Hepatic stellate cell (primary cell): ENCODE measurements at places on chromosomes 3 and 15.

DNA sequence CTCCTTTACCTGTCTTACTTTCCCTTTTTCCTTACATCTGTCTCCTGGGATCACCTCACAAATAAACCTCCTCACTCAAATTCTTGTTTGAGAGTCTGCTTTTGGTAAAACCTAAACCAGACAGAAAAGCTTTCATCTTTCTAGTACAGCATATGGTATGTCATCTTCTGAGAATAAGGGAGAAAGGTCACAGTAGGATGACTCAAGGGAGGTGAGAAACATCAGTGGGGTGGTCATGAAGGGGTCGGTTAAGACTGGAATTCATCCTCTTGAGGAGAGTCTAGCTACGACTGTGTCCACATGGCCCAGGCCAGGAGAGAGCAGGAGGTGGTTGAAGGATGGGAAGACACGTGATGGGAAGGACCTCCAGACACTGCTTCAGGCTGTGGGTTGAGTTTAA, 34.8 kb upstream of the CCK start:
- DNase-seq: no peak

- peak; percentile 16 for DNase-seq
These were observed 141.4 kb upstream of the MRPS22 start for GRCh38 chr3:139202226-139202958.

DNA sequence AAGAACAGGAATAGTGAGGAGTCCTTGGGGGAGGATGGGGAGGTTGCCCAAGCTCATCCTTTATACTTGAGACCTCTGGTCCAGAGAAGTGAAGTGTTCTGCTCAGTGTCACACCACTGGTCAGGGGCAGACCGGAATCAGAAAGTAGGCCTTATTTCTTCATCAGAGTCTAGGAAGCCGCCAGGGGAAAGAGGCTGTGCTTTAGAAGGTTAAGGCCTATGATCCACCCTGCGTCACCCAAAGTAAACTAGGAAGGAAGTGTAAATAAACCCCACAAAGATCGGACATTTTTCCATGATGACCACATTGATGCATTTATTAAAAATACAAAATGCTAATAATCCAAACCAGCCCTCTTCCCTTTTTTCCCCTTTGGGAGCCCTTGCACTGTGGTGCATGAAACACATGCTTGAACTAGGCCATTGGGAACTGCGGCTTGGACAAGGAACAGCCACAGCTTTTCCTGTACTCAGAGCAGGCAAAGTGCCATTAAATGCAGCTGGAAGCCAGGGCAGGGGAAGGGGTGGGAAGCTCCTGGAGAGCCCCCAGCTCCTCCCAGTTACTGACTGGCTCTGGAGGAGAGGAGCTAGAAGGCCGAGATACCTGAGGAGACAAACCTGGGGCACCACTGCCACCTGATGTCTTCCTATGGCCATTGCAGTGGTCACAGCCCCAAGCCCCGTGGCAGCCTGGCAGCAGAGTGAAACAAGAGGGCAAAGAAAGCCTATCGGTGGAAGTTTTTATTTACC, 37.0 kb downstream of the CDC25A start:
- peak; percentile 81 for DNase-seq

GRCh38 chr15:62758126-62758951, 284.2 kb upstream of the TPM1 start:
- DNase-seq: peak; percentile 71

- DNase-seq: no peak
These were observed 23.3 kb upstream of the CEMIP start for GRCh38 chr15:80755885-80756284.

GRCh38 chr15:86444527-86444926, 364.9 kb downstream of the AGBL1 start:
- no peak for DNase-seq

DNA sequence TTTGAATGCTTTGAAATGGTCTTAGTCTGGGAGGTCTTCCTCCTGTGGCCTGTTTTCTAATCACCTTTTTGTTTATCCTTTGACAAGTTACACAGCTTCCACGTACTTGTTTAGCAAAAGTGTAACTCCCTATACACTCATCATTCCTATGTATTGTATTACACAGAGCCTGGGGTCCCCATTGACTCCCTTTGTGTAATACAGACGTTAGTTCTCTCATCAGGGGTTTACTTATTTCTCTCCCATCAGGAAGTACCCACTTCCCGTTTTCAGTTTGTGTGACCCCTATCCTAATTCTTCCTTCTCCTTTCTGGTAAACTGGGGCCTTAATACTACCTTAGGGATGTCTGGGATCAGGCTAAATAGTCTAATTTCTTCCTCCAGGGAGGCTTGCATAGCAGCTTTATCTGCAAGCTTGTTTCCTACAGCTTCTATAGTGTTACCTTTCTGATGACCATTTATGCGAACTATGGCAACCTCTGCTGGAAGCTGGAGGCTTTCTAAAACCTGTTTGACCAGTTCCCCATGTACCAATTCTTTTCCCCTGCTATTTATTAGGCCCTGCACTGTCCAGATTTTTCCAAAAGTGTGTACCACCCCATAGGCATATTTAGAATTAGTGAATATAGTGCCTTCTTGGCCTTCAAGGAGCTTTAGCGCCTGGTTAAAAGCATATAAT, 22.4 kb downstream of the ARL8B start:
- DNase-seq: no peak

DNA sequence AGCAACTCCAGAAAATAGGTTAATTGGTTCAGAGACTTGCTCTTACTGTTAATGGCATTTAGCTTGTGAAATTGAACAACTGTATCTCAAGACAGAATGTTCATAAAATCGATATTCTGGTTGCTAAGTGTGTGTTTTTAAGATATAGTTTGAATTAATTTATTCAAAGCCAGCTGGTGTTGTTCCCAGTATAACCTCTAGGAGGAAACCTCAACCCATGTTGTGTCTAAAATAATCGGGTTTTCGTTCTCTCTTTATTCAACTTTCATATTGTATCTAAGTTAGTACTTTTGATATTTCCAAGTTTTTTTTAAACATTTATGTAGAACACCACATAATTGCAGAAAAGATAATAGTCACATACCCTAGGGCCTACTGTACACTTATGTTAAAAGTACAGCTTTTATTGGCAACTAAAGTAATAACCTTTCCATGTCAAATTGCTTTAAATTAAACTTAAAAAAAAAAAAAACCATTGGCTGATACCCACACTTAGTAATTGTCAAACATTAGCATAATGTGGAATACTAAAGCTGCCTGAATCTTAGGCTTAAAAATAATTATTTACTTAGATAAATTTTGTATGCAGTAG, 90.9 kb downstream of the SAMMSON start:
- peak; percentile 10 for DNase-seq

DNA sequence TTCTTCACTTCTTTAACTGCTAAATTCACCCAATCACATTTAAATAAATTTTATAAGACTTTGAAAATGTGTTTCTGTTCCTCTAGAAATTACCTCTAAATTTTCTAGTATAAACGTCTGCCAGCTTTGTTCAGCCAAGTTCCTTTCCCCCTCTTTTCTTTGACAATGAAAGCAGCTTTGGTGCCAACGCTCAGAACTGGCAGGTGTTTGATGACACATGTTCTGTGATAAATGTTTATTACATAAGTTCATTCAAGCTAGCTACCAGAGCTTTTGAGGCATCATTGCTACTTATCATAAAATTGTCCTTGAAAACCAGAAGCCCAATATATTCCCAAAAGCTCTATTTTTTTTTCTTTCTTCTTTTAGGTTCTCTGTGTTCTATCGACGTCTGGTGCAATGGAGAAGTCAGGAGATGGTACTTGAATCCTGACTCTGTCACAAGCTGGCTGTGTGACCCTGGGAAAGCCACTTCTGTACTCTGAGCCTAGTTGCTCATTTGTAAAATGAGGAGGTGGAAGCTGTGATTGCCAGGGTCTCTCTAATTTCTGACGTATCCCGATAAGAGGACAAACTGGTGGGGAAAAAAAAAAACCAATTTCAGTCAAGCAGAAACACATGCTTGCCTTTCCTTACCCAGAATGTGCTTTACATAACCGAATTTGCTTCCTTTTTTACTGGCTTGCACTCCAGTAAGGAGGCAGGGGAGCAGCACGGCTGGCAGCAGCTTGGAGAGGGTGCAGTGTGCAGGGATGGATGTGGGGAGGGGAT, 187.1 kb upstream of the LPP start:
- no peak for DNase-seq

DNA sequence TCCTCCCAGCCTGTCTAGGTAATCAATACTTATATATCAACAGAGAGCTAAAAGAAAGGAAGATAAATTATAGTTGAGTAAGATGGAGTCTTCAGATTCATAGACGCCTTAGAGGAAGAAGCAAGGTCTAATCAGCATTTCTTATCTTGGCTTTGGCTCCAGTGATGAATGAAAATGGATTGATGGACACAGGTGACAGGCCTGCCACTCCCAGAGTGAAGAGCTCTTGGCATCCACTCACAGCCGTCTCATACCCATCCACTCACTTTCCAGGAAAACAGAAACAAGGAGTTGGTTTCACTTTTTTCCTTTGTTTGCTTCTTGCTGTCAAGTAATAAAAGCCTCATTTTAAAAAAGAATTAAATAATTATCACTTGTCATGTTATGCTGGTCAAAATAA, 168.2 kb downstream of the MFSD1 start:
- no peak for DNase-seq

DNA sequence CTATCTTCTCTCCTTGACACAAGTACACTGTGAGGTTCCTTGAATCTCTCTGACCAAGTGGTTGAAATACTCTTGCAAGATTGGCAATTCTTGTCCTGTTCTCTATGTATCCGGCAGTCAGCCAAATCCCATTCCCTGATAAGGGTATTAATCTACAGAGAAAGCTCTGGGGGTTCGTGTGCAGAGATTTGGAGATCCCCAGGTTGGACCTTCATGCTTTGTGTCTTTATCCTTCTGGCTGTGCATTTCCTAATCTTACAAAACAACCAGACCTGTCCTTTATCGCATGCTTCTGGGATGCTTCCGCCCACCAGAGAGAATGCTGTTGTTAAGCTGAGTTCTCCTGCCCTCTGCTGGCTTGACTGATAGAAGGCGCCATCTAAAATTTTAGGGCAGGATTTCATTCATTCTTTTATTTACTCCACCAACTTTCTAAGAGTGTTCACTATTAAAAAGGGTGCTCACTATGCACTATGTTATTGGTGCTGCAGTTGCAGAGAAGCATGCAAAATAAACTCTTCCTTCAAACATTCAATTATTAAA, 8.6 kb upstream of the SST start:
- DNase-seq: peak; percentile 37

- DNase-seq: peak; percentile 47
These were observed 2.1 kb downstream of the TLE3 start for GRCh38 chr15:70095408-70096214.

- peak; percentile 57 for DNase-seq
These were observed 132.2 kb downstream of the GREM1 start for GRCh38 chr15:32849769-32850668.

- peak; percentile 65 for DNase-seq
These were observed 91.4 kb downstream of the NFKBIZ start for GRCh38 chr3:101940521-101941317.

DNA sequence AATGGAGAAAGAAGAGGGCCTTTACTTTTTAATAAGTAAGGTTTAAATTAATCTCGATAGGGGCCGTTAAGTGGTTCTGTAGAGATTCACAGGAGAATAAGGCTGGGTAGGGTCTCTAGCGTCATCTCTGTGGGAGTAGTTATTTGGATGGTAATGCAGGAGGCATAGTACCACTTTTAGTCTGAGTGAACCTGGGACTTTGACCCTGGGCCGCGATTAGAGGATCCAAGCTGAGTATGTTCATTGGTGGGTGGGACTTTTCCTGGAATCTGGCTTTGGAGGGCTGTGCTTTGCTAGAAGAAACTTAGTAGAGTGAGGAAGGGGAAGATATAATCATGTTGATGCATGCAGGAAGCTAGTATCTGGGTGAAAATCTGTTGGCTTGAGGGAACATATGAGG, 4.0 kb downstream of the LPP start:
- DNase-seq: no peak
